ENCODE measurements at places on chromosomes 7 and 10. TPM values are rescaled to one million over a fixed set of nuclear protein-coding genes. Genes with fewer than 3 reads are reported as not detected.

Gene ZNF722
- total RNA-seq: not detected

Gene TCAF2
- 2.6 TPM for total RNA-seq

Gene GNGT1
- not detected for total RNA-seq

Gene PANK1
- 10.7 TPM for total RNA-seq

Gene LIPN
- total RNA-seq: not detected

Gene PNLIP
- total RNA-seq: 3.5 TPM

Gene DRGX
- not detected for total RNA-seq

Gene TMEM236
- 0.59 TPM for total RNA-seq

Gene SKIDA1
- total RNA-seq: 0.15 TPM

Gene DLG5
- total RNA-seq: 41.0 TPM

Gene GDF10
- 0.19 TPM for total RNA-seq

Gene KLF14
- total RNA-seq: 2.2 TPM

Gene ZFAND4
- 4.2 TPM for total RNA-seq

Gene LAMB1
- 25.4 TPM for total RNA-seq

Gene CHN2
- total RNA-seq: 4.6 TPM

Gene ZEB1
- 99.8 TPM for total RNA-seq

Gene NKX1-2
- total RNA-seq: not detected

Gene CCL24
- total RNA-seq: not detected

Gene HOXA5
- total RNA-seq: 6.6 TPM

Gene MMD2
- not detected for total RNA-seq

Gene PDE1C
- total RNA-seq: 0.93 TPM

Gene MORN4
- 3.3 TPM for total RNA-seq

Gene FAM149B1
- 12.8 TPM for total RNA-seq

Gene SRPK2
- total RNA-seq: 33.2 TPM

Gene PLEKHA8
- total RNA-seq: 3.7 TPM

All from psoas muscle (tissue), 8 donors.